Stimulated activated CD8-positive, alpha-beta memory T cell treated with anti-CD3 and anti-CD28 coated beads, Interleukin-7, amount 100 ng/mL, for 48 hours (primary cell): ENCODE measurements at places on chromosomes 1 and 21.

- peak; percentile 40 for DNase-seq
These were observed 1.1 kb upstream of the TMEM82 start for GRCh38 chr1:15740924-15741850.

- no peak for DNase-seq
These were observed 8.9 kb upstream of the RHBDL2 start for GRCh38 chr1:38950553-38950952.

DNA sequence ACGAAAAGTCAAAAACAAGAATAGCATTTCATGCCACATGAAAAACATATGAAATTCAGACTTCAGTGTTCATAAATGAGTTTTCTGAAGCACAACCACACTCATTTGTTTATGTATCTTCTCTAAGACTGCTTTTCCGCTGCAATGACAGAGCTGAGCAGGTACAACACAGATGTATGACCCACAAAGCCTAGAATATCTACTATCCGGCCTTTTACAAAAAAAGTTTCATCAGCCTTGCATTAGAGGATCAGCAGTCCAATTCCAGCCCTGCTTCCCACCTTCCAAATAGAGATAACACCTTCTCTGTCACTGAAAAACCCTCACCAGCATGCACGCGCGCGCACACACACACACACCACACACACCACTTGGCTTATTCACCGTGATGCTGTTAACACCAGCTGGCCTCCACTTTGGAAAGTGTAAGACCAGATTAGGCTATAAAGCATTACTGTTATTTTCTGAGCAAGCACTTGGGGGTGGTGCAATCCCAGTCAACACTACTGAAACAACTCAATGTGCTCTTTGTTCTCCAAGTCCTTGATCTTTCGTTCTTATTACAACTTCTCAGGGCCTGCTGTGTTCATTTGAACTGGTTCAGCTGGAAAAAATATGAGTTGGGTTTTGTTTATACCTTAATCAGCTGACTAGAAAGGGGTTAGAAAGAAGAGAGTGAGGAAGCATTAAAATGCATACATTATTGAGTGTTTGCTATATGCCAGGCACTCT, 90.0 kb downstream of the GLUL start:
- DNase-seq = peak; percentile 16

DNA sequence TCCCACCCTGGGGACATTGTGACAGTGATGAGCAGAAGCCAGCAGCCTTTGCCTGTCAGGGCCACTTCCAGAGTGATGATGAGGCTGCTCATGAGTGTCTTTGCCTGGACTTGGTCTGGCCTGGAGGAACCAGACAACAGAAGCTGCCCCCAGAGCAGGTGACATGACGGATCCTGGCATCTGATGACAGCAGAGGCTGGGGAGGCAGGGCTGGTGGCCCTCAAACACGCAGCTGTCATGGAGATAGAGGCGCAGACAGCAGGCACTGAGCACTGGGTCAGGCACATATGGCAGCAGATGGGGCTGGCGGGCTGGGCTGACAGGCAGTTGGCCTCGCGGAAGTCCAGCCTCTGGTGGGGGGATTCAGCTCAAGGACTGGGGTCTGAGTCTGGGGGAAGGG, 66.4 kb upstream of the STUM start:
- no peak for DNase-seq

DNA sequence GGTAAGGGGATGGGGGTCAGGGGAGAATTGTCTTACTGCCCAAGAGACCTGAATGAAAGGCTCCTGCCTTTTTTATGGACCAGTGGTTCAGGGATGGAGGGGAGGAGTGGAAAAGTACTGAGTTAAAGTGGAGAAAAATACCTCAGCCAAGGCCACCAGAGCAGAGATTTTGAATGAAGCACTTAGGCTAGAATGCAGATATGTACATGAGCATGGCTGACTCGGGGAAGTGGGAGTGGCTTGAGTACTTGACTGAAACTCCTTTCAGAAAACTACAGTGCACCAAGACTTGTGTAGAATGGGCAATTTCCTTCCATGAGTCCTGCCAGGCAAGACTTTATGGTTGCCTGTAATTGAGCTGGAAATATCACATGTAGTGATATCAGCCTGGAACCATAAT, 429.6 kb upstream of the LRRC7 start:
- DNase-seq = no peak

DNA sequence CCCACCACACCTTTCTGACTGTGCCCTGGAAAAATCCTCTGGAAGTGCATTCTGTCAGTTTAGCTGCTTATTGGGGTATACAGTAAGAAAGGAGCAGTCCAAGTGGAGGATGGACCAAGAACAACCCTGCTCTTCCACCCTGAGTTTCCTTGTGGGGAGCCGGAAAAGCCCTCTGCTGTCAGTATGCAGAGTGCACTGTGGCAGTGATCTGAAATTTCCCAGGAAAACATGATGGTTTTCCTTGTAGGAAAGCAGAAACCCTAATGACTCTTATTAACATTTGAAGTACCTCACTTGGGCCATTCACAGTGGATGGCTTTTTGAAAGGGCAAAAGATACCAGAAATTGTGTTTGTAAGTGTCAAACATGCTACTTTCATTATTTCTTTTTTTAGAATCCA, 20.5 kb downstream of the ELAVL4 start:
- no peak for DNase-seq
